ENCODE measurements at places on chromosomes 3 and 15.

DNA sequence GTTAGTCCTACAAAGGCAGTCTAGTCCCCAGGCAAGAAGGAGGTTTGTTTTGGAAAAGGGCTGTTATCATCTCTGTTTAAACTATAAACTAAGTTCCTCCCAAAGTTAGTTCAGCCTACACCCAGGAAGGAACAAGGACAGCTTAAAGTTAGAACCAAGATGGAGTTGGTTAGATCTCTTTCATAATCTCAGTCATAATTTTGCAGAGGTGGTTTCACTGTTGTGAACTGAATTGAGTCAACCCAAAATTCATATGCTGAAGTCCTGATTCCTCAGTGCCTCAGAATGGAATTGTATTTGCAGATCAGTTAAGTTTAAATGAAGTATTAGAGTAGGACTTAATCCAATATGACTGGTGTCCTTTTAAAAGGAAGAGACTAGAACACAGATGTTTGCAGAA is 101.0 kb upstream of the C3orf80 start:
- no peak for DNase-seq

DNA sequence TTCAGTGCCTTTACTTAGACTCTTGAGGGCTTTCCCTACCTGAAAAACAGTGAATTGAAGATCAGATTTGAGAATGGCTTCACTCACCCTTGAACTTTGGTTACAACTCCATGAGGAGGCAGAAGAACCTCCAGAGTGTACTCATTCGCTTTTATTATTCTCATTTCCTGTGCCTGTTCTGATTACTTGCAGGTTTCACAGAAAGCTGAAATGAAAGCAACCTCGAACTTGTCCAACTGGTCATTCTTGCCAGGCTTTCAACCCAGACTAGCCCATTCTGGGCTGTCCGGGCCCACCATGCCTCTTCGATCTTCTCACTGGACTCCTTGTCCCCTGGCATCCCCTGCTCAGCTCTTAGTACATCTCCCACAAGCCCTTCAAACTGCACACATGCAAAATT is 20.2 kb upstream of the THUMPD3 start:
- DNase-seq: no peak

DNA sequence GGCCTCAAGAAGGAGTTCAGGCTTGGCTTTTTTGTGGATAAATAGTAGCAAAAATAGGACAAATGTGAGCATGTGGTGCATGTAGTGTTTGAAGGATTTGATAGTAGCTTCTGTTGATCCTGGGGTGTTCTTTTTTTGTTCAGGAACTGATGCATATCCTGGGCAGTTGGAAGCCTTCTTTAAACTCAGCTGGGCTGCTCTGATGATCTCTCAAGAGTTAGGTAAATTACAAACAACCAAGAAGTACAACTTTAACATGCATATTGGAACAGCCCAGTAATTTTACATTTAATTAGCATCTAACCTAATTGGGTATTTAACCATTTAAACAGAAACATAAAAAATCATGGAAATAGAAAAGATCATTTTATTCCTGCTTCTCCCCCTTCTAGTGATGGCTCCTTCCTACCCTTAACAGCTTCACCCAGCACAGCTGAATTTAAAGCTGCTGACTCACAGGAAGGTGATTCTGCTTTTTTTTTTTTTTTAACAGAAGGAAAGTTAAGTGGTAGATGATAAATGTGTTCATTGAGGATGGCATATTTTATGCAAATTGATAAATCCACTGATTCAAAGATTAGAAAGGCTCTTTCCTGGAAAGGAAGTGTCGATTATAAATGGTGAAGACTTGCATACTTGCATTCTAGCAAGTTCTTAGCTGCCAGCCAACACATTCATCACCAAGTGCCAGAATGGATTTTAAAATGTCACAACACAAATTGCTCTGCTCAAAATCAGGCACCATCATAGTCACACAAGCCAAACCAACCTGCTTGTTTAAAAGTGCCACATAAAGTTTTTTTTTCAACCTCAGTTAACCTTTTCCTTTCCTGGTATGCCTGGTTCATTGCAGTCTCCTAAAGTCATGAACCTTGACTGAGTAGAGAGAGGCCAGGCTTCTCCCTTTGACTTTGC is 20.0 kb downstream of the SLC35G2 start:
- no peak for DNase-seq

DNA sequence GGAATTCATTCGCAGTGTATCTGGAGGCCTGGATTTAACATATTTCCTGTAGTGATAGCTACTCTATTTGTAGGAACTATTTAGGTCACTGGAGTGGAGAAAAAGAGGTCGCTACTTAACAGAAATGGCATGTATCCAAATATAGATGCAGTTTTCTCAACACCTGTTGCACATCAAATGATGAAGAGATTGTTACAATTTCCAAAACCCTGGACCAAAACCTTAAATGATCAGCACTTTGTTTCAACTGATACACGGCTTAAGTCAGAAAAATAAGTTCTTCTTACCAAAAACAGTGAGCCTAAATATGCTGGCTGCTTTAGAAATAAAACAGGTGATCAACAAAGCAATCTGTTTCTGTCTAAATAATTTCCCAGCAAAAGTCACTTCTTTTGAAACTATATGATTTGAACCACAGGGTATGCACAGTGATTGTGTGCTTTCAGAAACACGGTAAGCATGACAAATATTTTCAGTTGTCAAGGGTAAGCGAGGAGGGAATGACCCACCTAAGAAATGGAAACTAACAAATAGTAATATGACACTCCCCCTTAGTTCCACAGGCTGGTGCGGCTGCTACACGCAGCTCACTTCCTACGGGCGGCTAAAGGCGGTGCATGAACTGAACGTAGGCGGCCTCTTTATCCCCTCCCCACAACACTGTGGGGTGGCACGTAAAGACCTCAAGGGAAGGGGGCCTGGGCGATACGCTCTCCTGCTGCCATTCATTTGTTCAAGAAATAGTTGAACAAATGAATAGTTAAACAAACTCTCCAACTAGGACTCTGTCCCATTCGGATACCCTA is 1.1 kb downstream of the EHD4 start:
- no peak for DNase-seq

GRCh38 chr3:4532535-4533112 is 39.5 kb downstream of the ITPR1 start:
- no peak for DNase-seq

- DNase-seq: no peak
These were observed 35.9 kb downstream of the SAXO2 start for GRCh38 chr15:82298520-82298919.

DNA sequence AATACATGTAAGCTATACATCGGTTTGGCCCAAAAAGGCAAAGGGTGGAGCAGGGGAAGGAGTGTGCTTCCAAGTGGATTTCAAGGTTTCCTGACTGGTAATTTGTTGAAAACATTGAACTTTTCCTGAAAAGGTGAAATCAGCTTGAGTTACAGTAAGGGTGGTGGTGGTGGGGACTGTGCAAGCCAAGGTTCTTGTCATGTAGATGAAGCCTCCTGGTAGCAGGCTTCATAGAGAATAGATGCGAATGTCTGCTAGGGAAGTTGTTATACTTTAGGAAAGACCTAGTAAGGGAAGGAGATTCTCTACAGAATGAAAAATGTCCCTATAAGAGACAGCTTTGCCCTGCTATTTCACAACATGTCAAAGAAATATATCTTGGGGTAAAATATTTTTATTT is 528.2 kb upstream of the CBLB start:
- no peak for DNase-seq

- DNase-seq: no peak
These were observed 30.2 kb downstream of the CHRD start for GRCh38 chr3:184409946-184410500.

- DNase-seq: no peak
These were observed 135.6 kb downstream of the RBMS3 start for GRCh38 chr3:29416514-29416913.

- DNase-seq: no peak
These were observed 9.6 kb downstream of the UBL7 start for GRCh38 chr15:74451322-74451721.
